Activated CD8-positive, alpha-beta memory T cell treated with anti-CD3 and anti-CD28 coated beads, Interleukin-2, amount 50 U/mL, for 48 hours (primary cell): ENCODE measurements at places on chromosomes 13 and 19.

GRCh38 chr19:32404933-32405430, 588 bp upstream of the DPY19L3 start:
- peak; percentile 67 for DNase-seq

- no peak for DNase-seq
Measured at GRCh38 chr19:19461306-19461670, 54.1 kb downstream of the TSSK6 start.

DNA sequence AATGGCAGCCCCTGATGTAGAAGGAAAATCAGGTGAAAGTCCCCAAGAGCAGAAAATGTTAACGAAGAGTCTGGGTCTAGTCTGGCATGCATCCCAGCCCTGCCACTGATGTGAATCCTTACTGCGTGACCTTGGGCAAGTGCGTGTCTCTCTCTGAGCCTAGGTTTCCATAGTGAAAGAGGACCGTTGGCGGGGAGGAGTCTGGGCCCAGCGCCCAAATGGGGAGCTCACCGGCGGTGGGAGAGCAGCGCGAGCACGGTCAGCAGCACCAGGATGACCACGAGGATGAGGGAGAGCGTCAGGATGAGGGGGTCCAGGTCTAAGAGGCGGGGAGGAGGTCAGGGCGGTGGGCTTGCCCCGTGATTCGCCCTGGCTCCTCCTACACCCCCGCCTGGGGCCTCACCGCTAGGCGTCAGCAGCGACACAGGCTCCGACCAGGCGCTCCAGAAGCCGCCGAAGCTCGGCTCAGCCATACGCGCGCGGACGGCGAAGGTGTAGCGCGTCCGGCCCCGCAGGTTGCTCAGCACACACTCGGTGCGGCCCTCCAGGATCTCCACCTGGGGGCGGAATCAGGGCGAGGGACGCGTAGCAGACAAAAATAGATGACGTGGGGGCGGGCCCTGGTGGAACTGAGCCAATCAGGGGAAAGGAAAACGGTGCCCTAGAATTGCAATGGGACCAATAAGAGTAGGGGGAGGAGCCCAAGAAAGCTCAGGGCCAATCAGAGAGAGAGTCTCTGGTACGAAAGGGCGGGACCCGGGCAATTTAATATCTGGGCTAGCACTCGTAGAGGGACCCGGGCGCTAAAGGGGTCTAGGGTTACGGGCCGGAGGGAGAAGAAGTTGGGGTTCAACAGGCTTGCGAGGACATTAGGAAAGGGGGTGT, 3.2 kb downstream of the EPOR start:
- DNase-seq, result peak; percentile 95

GRCh38 chr13:63690672-63691071, 2275.0 kb upstream of the PCDH20 start:
- DNase-seq, result no peak

- no peak for DNase-seq
Measured at GRCh38 chr13:114286808-114287207, 5.4 kb downstream of the UPF3A start.

DNA sequence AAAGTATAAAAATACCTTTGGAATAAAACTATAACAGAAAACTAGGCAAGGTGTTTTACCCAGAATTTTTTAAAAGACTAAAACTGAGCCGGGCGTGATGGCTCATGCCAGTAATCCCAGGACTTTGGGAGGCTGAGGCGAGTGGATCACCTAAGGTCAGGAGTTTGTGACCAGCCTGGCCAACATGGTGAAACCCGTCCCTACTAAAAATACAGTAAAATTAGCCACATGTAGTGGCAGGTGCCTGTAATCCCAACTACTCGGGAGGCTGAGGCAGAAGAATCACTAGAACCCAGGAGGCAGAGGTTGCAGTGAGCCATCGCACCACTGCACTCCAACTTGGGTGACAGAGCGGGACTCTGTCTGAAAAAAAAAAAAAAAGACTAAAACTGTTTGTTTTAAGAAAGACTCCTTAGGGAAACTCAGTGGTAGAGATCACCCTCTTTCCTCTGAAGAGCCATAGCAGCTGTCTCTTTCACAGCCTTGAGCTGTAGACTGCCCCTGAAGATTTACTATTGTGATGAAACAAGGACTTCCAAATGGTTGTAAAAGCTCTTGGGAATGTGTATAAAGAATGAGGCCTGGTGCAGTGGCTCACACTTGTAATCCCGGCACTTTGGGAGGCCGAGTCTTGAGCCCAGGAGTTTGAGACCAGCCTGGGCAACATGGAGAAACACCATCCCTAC, 14.7 kb upstream of the KCTD4 start:
- DNase-seq, result no peak

DNA sequence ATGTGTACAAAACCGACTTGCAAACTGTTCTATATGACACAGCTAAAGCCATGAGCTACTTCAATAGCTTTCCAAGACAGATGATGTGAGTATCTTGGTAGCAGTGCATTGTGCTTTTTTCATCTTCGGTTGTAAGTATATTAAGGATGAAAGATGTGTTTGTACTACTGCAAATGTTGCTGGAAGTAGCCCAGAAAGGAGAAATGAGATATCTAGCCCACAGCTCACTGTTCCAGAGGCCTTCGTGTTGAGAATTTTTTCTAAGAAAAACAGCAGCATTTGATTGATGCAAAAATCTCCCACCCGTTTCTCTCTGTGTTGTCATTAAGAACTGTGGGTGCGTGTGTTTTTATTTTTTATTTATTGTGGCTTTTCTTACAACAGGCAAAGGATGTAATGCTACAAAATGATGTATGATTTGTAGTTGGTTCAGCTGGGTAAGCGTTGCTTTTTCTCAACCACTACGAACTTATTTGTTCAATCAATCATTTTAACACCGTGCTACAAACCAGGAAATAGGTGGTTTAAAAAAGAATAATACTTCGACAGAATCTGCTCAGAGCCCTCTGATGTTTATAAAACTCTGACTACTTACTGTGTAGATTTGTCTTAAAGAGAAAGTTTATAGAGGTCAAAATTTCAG, 41.6 kb upstream of the RFC3 start:
- no peak for DNase-seq

DNA sequence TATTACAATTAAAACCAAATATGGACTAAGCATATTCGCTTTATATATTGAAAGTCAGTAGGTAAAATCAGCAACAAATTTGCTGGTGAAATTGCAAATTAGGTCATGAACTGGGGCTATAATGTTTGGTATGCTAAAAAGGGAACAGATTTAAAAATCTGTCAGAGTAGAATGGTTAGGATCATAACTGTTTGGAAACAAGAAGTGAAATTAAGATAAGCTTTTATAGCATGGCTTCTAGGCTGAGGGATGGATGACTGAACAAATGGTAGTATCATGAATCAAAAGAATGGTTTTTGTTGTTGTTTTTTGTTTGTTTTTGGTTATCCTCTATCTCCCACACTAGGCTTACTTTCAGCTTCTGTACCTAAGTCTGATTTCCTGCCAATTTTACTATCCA, 1090.4 kb downstream of the PCDH9 start:
- no peak for DNase-seq
